ENCODE measurements at places on chromosomes 2 and 18.

DNA sequence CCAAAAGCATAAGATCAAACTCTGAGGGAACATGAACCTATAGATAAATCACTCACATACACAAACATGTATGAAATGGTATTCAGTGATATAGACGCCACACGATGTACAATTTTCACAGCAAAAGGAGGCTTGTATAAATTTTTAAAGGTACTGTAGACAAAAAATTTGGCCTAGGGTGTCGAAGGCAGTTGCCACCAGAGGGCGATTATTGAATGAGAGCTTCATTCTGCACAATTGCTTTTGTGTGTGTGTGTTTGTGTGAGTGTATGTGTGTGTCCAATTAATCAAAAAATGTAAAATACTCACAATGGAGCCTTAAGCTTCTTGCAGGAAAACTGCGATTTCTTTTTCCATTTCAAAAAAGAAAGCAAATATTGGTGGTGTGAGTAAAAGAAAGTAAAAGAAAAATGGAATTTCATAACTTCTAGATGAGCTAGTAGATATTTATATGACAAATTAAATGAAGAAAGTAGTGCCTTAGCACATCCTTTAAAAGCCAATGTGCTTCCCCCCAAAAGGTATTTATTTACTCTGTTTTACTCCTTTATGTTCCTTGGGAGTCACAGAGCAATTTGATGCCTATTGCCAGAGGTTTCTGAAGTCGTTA lies 800.1 kb downstream of the SATB2 start:
- DNase-seq: no peak

DNA sequence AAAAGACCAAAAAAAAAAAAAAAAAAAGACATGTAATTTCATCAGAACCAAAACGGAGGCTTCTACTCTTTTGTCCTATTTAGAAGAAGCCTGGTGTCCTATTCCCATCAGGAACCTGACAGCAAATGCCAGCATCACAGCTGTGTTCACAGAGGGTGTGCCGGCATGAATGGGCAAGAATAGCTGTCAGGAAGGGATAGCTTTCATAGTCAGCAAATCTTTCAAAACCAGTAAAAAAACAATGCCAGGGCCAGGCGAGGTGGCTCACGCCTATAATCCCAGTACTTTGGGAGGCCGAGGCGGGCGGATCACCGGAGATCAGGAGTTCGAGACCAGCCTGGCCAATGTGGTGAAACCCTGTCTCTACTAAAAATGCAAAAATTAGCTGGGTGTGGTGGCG lies 231.8 kb upstream of the PXDN start:
- no peak for DNase-seq

GRCh38 chr2:167192833-167193232 lies 304.6 kb downstream of the XIRP2 start:
- no peak for DNase-seq

DNA sequence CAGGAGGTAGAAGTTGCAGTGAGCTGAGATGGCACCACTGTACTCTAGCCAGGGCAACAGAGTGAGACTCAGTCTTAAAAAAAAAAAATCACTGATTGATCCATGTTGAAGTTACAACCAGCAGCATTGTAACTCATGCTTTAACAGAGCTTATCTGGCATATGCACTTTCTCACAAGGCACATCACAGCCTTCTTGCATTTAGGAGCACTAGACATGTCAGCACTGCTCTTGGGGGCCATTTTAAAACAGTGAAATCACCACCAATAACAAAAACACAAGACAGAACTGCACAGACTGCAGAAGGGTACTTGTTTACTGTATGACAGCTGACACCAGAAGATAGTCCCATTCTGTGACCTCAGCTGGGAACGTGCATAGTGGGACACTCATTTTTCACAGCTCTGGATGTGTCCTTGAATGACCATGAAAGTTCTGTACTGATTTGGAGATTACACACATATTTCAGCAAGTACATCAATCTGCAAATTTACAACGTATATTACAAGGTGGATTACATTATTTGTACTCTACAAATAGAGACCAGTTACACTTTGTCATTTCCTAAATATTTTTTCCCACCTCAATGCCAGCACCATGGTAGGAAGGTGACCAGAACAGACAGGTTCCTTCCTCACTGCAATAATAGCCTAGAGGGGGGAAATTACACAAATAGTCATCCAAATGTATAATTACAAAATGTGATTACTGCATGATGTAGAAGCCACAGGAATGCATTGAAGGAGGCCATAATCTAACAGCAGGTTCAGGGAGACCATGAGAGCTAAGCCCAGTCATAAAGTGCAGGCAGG lies 35.1 kb downstream of the CCBE1 start:
- no peak for DNase-seq

DNA sequence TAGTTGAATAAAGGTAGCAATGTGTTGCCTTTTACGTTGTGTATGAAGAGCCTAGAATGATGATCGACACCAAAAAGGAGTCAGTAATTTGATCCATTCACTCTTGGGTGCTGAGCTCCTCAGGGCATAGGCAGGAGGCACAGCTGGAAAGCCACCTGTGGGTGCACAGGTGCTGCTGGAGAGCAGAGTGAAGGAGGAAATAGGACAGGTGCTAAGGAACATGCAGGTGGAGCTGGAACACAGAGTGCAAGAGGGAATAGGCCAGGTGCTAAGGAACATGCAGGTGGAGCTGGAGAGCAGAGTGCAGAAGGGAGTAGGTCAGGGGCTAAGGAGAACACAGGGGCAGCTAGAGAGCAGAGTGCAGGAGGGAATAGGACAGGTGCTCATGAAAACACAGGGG lies 86.1 kb downstream of the SH3YL1 start:
- no peak for DNase-seq

GRCh38 chr2:161250864-161251436 lies 57.3 kb upstream of the PSMD14 start:
- no peak for DNase-seq

All from H1 (cell line).